H1 (cell line): ENCODE measurements at places on chromosomes 7 and 10.

DNA sequence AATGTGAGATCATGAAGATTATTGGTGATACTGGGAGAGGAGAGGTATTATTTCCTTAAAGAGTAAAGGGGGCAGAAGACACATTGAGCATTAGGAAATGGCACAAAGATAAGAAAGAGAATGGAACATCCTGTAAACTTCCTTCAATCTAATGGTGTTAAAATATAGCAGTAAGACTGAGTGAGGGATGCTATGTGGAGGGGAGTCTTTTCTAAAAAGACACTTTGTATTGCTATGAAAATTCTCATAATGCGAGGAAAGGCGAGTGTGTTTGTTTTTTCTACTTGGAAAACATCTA is 405.2 kb downstream of the ARL4A start:
- no peaks in the 10 kb centered on the region for H3K27me3 ChIP-seq
- no peak overlapping the region for H3K4me3 ChIP-seq
- H3K4me1 ChIP-seq: no peaks in the 10 kb centered on the region
- no peak overlapping the region for H3K27ac ChIP-seq

DNA sequence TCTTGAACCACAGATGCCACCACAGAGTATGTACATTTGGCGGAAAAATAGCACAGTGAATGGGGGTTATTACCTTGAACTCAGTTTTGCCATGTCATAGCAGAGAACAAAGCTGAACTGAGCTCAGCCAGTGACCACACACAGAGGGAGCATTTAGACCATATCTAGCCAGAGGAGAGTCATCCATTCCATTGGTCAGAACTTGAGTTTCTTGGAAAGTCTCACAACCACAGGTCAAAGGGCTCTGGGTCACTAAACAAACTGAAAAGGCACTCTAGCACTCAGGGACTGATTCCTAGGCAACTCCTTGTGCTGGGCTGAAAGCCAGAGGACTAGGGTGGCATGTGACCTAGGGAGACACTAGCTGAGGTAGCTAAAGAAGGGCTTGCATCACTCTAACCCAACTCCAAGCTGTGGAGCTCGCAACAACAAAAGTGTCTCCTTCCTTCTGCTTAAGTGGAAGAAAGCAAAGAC is 239.7 kb upstream of the SEMA3D start:
- no peaks in the 10 kb centered on the region for H3K36me3 ChIP-seq
- H3K4me1 ChIP-seq: no peaks in the 10 kb centered on the region
- no peaks in the 10 kb centered on the region for H3K27me3 ChIP-seq
- no peak for DNase-seq
- H3K4me3 ChIP-seq: no peak overlapping the region

DNA sequence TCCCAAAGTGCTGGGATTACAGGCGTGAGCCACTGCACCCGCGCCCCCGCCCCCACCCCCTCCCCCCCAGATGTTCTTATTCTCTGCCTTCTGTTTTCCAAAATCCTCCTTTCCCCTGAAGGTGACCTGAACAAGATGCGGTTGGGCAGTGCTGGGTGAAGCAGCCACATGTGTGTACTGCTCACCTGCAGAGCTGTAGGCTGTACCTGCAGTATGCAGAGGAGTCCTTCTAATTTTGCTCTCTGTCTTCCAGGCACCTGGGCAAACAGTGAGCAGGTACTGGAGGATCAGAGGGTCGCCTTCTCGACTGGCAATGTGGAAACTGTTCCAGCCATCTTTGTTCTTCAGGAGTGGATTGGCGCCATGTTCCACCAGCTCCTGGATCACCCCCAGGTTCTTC is 2.1 kb downstream of the ANKRD16 start:
- H3K27me3 ChIP-seq: no peaks in the 10 kb centered on the region
- H3K4me3 ChIP-seq: no peak overlapping the region
- H3K36me3 ChIP-seq: peaks cover 44% of the 10 kb centered on the region

DNA sequence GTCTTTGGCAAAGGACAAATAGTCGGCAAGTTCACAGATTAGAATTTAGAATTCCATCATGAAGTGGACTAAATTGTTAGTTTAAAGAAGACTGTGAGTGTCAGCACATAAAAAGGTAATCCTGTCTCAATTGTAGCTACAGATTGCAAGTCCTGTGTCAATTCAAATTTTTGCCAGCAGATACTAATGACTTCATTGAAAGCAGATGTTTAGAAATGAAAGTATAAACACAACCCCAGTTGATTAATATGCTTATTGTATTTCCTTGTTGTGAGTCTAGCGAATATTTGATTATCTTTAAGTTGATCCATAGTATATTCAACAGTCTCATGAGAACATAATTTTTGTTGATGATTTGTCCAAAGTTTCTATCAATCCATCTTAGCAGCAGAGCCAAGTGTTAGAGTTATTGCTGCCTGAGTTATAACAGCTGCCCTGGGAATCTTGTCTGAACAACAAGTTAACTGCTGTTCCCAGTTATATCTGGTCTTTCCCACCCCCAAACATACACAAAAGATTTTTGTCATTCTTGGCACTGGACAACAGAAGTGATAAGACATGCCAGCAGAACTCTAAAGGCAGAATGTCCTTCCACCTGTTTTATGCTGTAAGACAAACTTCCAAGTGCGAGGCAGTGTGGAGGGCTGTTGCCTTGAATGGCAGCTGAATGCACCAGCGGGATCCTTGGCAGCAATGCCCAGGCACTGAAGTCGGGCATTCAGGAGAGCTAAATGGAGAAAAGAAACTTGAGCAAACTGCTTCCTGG is 21.3 kb upstream of the HERPUD2 start:
- peaks cover 4% of the 10 kb centered on the region; the same call in 1 of the 2 replicates for H3K4me1 ChIP-seq
- H3K36me3 ChIP-seq: no peaks in the 10 kb centered on the region
- H3K27me3 ChIP-seq: no peaks in the 10 kb centered on the region

GRCh38 chr7:66905689-66906088 is 15.3 kb upstream of the TMEM248 start:
- DNase-seq: peak; percentile 56
- H3K4me3 ChIP-seq: no peak overlapping the region
- no peaks in the 10 kb centered on the region for H3K4me1 ChIP-seq
- H3K27me3 ChIP-seq: no peaks in the 10 kb centered on the region

DNA sequence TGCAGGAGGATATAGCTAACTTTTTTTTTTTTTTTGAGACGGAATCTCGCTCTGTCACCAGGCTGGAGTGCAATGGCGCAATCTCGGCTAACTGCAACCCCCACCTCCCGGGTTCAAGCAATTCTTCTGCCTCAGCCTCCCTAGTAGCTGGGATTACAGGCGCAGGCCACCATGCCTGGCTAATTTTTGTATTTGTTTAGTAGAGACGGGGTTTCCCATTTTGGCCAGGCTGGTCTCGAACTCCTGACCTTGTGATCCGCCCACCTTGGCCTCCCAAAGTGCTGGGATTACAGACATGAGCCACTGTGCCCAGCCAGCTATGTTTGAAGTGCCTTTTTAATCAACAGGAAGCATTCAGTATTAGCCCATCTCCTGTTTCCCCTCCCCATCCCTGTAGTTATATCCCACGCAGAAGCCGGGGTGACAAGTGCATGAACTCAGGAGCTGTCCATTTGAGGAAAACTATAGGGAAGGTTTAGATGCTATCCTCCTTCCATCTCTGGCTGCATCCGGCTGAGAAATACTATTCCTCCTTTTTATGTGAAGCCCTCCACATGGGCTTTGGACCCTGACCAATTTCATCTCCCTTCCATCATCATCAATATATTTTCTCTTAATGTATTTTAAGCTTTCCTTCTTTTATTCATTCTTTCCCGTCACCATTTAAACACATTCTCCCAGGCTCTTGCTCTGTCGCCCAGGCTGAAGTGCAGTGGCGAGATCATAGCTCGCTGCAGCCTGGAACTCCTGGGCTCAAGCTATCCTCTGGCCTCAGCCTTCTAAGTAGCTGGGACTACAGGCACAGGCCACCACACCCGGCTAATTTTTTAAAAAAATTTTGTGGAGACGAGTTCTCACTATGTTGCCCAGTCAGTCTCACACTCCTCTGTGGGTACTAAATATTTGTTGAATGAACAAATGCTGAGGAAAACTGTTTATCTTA is 1.3 kb upstream of the POT1 start:
- H3K36me3 ChIP-seq: no peaks in the 10 kb centered on the region
- H3K27ac ChIP-seq: no peak overlapping the region
- H3K27me3 ChIP-seq: no peaks in the 10 kb centered on the region
- H3K4me3 ChIP-seq: no peak overlapping the region

GRCh38 chr7:6482743-6483119 is 35.0 kb upstream of the DAGLB start:
- peaks cover 9% of the 10 kb centered on the region; the same call in 1 of the 2 replicates for H3K36me3 ChIP-seq
- no peak for DNase-seq
- H3K27ac ChIP-seq: no peak overlapping the region
- H3K4me1 ChIP-seq: no peaks in the 10 kb centered on the region
- H3K27me3 ChIP-seq: no peaks in the 10 kb centered on the region
- peak overlapping the region; percentile 100 for H3K4me3 ChIP-seq
